Thoracic aorta endothelial cell (primary cell): ENCODE measurements at places on chromosomes 13 and 19. TPM values are rescaled to one million over a fixed set of nuclear protein-coding genes. Genes with fewer than 3 reads are reported as not detected.

LPAR6 gene
- total RNA-seq, result 17.9 and 18.4 TPM in 2 replicates

FLT3LG gene
- 2.4 and 3.1 TPM in 2 replicates for total RNA-seq

C1QTNF9B gene
- not detected in 2 replicates for total RNA-seq

PRR12 gene
- total RNA-seq, result 5.7 and 6.7 TPM in 2 replicates

PSMC4 gene
- total RNA-seq, result 97.2 and 117 TPM in 2 replicates

KIR2DL1 gene
- not detected in 2 replicates for total RNA-seq

KLF2 gene
- 8.0 and 8.3 TPM in 2 replicates for total RNA-seq

P2RY11 gene
- total RNA-seq, result 1.7 and 2.3 TPM in 2 replicates

FREM2 gene
- total RNA-seq, result not detected in 2 replicates

ZNF649 gene
- total RNA-seq, result 9.0 and 10.4 TPM in 2 replicates

ZNF304 gene
- total RNA-seq, result 6.7 and 8.2 TPM in 2 replicates

OR4F17 gene
- total RNA-seq, result not detected in 2 replicates

FNDC3A gene
- total RNA-seq, result 83.0 and 90.6 TPM in 2 replicates

FAM216B gene
- total RNA-seq, result not detected in 2 replicates

KLF12 gene
- total RNA-seq, result 18.5 and 22.3 TPM in 2 replicates

IRS2 gene
- 0.79 and 1.1 TPM in 2 replicates for total RNA-seq

NAT14 gene
- 8.9 and 9.6 TPM in 2 replicates for total RNA-seq

TRPC4 gene
- total RNA-seq, result 0.53 TPM in 1 of 2 replicates, not detected in the other

SLC1A6 gene
- not detected in 2 replicates for total RNA-seq

RFC3 gene
- total RNA-seq, result 41.5 and 50.0 TPM in 2 replicates

PSG1 gene
- total RNA-seq, result not detected in 2 replicates

NOSIP gene
- total RNA-seq, result 69.1 and 78.6 TPM in 2 replicates

TLE6 gene
- total RNA-seq, result 0.93 and 1.6 TPM in 2 replicates

CD70 gene
- total RNA-seq, result not detected in 2 replicates

GPR12 gene
- total RNA-seq, result not detected in 2 replicates

DIRAS1 gene
- 0.13 and 0.14 TPM in 2 replicates for total RNA-seq

ERICH6B gene
- not detected in 2 replicates for total RNA-seq

BRCA2 gene
- 20.7 and 27.1 TPM in 2 replicates for total RNA-seq

MAST1 gene
- total RNA-seq, result 0.22 and 0.53 TPM in 2 replicates

OSCAR gene
- not detected in 2 replicates for total RNA-seq

KCNC3 gene
- total RNA-seq, result under 0.01 and 0.07 TPM in 2 replicates

ZNF175 gene
- 9.6 and 14.4 TPM in 2 replicates for total RNA-seq

ANKRD24 gene
- total RNA-seq, result 0.13 and 0.14 TPM in 2 replicates

LGI4 gene
- not detected in 2 replicates for total RNA-seq

SIRT2 gene
- total RNA-seq, result 57.9 and 64.1 TPM in 2 replicates

ARHGAP45 gene
- 6.8 and 12.9 TPM in 2 replicates for total RNA-seq

EBI3 gene
- 0.14 and 0.27 TPM in 2 replicates for total RNA-seq

TTYH1 gene
- total RNA-seq, result not detected in 2 replicates

NPAS1 gene
- total RNA-seq, result 0.07 TPM in 1 of 2 replicates, not detected in the other

COMMD6 gene
- 33.8 and 58.1 TPM in 2 replicates for total RNA-seq

WDR62 gene
- 7.4 and 12.6 TPM in 2 replicates for total RNA-seq

STXBP2 gene
- total RNA-seq, result 32.9 and 44.8 TPM in 2 replicates

ZIC5 gene
- total RNA-seq, result 0.07 TPM in 1 of 2 replicates, not detected in the other

PGLYRP1 gene
- total RNA-seq, result not detected in 2 replicates

OR7E24 gene
- total RNA-seq, result not detected in 2 replicates

OR7G2 gene
- total RNA-seq, result 0.14 TPM in 1 of 2 replicates, not detected in the other

USP12 gene
- total RNA-seq, result 61.3 and 64.8 TPM in 2 replicates

ZNF83 gene
- total RNA-seq, result 47.5 and 53.6 TPM in 2 replicates

RASGRP4 gene
- total RNA-seq, result not detected in 2 replicates

OR7A5 gene
- total RNA-seq, result not detected in 2 replicates

RFX2 gene
- 6.3 and 6.4 TPM in 2 replicates for total RNA-seq

HSPB6 gene
- 0.53 and 0.65 TPM in 2 replicates for total RNA-seq

PLIN5 gene
- 0.14 and 0.53 TPM in 2 replicates for total RNA-seq

HCN2 gene
- 0.36 and 0.40 TPM in 2 replicates for total RNA-seq

LYPD3 gene
- total RNA-seq, result not detected in 2 replicates

MISP gene
- 0.13 TPM in 1 of 2 replicates, not detected in the other for total RNA-seq

ZNF442 gene
- total RNA-seq, result 0.79 and 1.2 TPM in 2 replicates
